Sciatic nerve (tissue), 2 donors: ENCODE measurements at places on chromosomes 3 and 15. TPM values are rescaled to one million over a fixed set of nuclear protein-coding genes. Genes with fewer than 3 reads are reported as not detected.

GRCh38 chr15:79282371-79283251 is at the start of gene ANKRD34C:
ANKRD34C (plus strand) TSS chr15:79282722; CDS start chr15:79293285, 10,563 bp downstream.
- no peak for DNase-seq

GRCh38 chr3:110995461-110996231 is 76.0 kb upstream of the NECTIN3 start:
- no peak for DNase-seq

GRCh38 chr3:38576131-38576525 is 73.4 kb downstream of the SCN5A start:
- DNase-seq = no peak

- no peak for DNase-seq
These were observed 20.5 kb upstream of the SELENOT start for GRCh38 chr3:150582620-150583019.

- no peak for DNase-seq
These were observed 180.0 kb upstream of the TGFBR2 start for GRCh38 chr3:30426293-30426993.

GRCh38 chr15:78415284-78415683 is 22.7 kb upstream of the IREB2 start:
- no peak for DNase-seq

GRCh38 chr15:63070681-63071129 is 28.2 kb downstream of the TPM1 start:
- no peak for DNase-seq

DNA sequence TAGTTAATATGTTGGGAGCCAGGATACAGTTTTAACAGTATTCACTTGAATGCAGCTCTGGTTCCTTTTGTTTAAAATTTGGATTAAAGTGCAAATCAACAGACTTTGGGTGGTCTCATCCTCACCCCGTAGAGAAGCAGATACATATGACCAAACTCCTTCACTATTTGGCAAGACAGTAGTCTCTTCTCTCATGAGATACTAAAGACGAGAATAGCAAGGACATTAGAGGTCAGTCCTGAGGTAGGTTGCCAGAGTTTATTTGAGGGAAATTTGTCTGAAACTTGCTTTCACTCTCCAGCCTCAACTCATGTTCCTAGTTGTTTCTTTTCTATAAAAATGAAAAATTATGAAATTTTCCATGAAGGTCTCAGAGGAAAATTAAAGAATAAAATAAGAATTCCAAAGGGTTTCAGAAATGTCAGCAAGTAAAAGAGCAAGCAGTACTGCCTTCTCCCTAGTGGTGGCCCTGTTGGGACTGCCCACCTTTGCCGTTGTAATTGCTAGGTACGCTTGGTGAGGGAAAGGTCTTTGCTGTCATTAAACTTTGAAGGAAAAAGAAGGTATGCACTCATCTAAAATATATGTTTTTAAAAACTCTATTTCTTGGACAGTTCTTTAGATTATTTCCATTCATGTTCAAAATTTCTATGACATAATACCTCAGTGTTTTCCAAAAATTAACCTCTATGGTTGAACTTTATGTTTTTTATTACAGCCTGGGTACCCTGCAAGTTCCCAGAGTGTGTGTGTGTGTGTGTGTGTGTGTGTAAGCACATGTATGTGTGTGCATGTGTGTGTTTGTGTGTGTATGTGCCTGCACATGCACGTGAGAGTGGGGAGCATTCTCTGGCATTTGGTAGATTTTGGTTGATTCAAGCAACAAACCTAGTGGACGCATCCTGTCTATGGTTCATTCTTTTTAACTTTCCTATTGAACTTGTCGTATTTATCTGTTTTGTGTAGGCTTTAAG is 111.4 kb downstream of the CMSS1 start:
- DNase-seq = no peak

- no peak for DNase-seq
These were observed 277.8 kb downstream of the CD47 start for GRCh38 chr3:107813026-107813425.

DNA sequence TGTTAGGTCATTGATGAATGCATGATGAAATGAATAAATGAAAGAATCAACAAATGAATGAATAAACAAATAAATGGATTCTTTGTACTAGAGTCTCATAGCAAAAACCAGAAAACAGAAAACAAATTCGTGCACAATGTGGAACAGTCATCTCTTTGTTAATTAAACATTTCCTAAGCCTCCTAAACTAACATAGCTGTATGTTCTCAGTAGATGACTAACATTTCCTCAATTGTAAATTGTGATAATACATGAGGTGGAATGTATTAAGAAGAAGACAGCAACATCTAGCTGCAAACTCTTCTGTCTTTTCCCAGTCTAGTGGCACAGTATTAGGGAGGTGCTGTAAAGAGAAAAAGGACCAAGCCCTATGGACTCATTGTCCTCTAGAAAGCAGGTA is 1021.0 kb downstream of the MCTP2 start:
- no peak for DNase-seq

DNA sequence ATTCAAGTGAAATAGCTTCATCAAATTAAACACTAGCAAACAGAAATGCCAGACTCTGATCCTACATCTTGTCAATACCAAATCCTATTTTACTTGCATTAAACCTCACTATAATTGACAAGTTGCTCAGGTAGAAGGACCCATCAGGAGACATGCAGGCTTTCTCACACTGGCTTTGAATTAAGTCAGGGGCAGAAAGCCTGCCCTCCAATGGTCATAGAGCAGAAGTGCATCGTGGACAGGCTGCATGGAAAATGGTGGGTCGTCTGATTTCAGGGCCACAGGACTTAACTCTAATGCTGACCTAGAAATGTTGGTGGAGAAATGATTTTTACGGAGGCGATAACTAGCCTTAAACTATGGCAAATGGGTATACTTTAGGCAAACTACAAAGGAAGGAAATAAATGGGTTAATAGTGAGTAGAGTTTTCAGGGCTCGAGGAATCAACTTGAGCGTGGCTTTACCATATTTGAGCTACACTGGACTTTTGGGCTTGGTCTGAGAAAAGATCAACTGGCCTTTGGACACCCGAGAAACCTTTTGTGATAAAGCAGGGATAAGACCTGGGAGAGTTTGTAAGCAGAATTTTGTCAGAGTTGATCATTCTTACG is 283.9 kb downstream of the GRM7 start:
- no peak for DNase-seq

DNA sequence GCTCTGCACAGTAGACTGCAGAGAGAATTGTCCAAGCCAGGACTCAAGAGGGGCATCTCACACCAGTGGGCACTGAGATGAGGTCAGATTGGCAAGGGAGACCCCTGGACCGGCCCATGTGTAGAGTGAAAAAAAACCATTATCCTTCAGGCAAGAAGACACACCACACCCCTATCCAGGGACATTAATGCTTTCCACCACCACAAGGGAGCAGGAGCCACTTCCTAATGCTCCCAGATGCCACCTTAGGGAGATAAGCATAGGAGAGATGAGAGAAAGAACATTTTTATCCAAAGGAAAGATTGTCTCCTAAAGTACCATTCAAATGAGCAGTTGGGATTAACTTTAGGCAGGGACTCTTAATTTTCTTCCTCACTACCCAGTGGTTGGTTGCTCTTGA is 109.6 kb upstream of the PTX3 start:
- DNase-seq = no peak

DNA sequence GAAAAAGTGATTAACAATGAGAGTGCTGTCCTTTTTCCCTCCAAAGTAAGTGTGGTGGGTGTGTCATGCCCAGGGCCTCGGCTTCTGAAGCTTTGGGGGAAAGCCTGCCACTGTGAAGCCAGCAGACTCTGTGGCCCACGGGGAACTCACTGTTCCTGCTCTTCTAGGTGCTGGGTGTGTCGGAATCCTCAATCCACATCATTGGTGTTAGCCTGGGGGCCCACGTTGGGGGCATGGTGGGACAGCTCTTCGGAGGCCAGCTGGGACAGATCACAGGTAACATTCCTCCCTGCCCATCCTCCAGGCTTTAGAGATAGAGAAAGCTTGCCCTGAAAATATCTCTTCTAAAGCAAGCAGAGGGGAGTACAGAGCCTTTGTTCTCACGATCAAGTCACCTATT is 11.6 kb downstream of the PLA1A start:
- no peak for DNase-seq

Gene LMLN
- 12.2 TPM for total RNA-seq

Gene SEMA5B
- total RNA-seq = 10.1 TPM

Gene CPA3
- total RNA-seq = 10.3 TPM

Gene IP6K1
- 47.6 TPM for total RNA-seq

Gene CYP1A2
- not detected for total RNA-seq

Gene CASR
- total RNA-seq = not detected

Gene GOLGA8T
- 1.5 TPM for total RNA-seq

Gene GUCA1C
- total RNA-seq = not detected

Gene GOLGA8G
- not detected for total RNA-seq

Gene KIF9
- 6.5 TPM for total RNA-seq

Gene GOLGA6A
- total RNA-seq = 0.98 TPM

Gene FBXO40
- total RNA-seq = not detected

Gene PLA2G4B
- total RNA-seq = 9.8 TPM
